Activated CD4-positive, CD25-positive, alpha-beta regulatory T cell treated with anti-CD3 and anti-CD28 coated beads, Interleukin-2, amount 50 U/mL, for 24 hours (primary cell): ENCODE measurements at places on chromosomes 3 and 15.

DNA sequence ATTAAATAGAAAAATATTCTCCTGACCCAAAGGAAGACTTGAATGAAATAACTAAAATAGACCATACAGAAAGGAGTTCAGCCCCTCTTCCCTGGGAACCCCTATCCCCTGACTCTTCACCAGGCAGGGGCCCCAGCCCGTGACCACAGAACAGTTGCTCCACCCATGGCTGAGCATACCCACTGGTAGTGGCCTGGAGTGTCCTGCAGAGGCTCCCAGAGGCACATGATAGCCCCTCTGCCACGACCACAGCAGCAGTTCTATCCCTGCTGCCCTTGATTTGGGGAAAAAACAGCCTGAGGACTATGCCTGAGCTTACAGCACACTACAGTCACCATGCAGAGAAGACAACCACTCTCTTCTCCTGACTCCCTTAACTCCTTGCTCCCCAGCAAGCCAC, 31.8 kb downstream of the TTC14 start:
- no peak for ATAC-seq

GRCh38 chr15:58438956-58439355, 7.2 kb downstream of the LIPC start:
- ATAC-seq = no peak

GRCh38 chr3:123586131-123586530, 1.3 kb upstream of the HACD2 start:
- no peak for ATAC-seq

DNA sequence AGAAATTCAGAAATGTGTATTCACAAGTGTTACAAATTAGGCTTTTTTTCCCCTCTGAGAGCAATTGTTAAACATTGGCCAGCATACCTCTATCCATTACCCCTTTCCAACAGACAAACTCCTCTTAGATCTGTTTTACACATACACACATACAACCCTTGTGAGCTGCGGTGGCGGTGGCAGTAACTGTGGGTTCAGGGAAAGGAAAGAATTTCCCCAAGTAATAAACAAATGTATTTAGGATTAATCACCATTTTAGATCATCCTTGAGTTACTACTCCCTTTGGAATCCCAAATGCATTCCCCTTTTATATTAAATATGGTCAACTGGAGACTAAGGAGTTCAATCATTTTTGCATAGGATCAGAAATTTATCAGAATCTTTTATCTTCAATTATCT, 667.0 kb downstream of the FHIT start:
- ATAC-seq = no peak

DNA sequence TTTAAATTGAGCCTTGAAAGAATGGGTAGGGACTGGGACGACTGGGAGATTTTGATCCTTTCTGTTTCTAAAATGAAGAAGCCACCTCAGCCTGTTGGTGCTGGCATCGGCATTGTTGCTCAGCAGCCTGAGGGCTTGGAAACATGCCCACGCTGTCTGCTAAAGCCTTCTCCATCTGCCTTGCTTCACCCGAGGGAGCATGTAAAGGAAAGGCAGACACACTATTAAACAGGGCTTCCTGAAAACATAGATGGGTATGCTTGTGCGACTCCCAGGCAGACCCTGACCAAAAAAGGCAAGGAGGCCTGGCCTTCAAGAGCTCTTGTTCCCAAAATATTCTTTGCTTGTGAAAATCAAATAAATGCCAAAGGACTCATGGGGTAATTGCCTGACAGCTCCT, 84.2 kb upstream of the SLC4A7 start:
- no peak for ATAC-seq

GRCh38 chr3:38542401-38543298, 46.5 kb downstream of the EXOG start:
- no peak for ATAC-seq

- no peak for ATAC-seq
These were observed 54.5 kb downstream of the CPN2 start for GRCh38 chr3:194296454-194297263.

DNA sequence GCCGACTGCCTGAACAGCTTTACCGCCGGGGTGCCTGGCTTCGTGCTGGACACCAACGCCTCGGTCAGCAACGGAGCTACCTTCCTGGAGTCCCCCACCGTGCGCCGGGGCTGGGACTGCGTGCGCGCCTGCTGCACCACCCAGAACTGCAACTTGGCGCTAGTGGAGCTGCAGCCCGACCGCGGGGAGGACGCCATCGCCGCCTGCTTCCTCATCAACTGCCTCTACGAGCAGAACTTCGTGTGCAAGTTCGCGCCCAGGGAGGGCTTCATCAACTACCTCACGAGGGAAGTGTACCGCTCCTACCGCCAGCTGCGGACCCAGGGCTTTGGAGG, 815 bp downstream of the SPINT1 start:
- ATAC-seq = peak; percentile 45

GRCh38 chr3:139521816-139522215, 17.7 kb downstream of the RBP1 start:
- ATAC-seq = no peak

GRCh38 chr3:178655488-178655887, 119.3 kb downstream of the KCNMB2 start:
- ATAC-seq = no peak

- ATAC-seq = no peak
These were observed 198.3 kb upstream of the TGFBR2 start for GRCh38 chr3:30408105-30408557.

DNA sequence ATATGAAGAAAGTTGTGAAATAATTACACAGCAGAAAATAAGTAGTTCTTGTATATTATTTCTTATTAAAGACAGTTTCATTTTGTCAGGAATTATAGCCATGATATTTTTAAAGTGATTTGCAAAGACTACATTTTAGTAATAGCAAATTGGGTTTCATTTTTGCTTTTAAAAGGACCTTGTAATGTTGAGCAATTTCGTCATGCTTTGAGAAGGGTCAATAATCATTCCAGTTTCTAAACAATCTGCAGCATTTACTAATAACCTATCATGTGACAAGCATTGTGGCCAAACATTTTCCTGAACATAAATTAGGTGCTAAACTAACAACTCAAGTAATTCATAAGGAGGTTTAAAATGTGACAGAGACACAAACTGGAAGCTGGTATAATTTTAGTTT, 214.4 kb upstream of the CBLB start:
- no peak for ATAC-seq

DNA sequence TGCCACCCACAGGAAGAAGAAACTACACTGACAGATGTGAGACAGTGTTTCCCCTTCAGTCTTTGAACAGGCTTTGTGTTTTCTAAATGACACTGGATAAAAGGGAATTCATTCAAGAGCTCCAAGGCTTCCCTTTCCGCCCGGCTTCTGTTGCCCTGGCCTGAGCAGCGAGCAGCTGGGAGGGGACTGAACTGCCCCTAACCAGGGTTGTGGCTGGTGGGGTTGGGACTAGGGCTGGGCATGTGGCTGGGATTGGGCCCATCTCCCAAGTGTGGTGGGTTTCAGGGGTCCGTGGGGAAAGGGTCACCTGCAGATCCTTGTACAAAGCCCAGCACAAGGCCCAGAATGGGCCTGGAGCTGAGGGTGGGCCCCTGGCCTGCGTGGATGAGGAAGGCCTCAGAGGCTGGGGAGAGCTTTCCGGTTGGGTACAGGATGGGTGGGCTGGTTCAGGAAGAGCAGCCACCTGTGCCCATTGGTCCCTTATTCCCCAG, 10.4 kb downstream of the VILL start:
- ATAC-seq = no peak

DNA sequence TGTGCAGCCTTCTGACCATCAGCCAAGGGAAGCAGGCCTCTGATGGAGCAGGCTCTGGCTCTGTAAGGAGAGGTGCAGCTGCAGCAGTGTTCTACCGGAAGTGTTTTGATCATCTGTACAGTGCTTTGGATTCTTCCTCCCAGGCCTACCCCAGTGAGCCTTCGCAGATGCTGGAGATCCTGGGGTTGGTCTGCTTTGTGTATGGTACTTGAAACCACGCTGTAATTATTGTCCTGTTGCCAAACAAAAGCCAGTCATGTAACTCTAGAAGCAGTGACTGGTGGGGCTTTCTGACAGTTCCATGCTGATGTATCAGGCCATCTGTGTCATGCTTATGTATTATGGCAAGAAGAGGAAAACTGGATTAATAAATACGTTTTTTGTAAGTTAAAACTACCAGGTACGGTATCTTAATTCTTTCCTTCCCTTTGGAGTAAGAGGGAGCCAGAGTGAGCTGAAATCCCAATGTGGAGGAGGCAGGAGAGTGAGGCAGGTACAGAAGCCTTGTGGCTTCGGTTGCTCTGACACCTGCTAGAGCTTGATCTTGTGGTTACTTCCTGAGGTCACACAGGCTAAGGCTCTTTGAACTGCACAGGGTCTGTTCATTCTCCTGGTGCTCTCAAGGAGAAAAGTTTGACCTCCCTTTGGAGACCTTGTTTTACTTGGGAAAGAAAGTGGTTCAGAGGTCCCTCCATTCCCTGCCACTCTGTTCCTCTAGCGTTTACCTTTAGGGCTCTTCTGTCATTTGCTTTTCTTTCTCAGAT, 3.7 kb downstream of the TMEM42 start:
- no peak for ATAC-seq

DNA sequence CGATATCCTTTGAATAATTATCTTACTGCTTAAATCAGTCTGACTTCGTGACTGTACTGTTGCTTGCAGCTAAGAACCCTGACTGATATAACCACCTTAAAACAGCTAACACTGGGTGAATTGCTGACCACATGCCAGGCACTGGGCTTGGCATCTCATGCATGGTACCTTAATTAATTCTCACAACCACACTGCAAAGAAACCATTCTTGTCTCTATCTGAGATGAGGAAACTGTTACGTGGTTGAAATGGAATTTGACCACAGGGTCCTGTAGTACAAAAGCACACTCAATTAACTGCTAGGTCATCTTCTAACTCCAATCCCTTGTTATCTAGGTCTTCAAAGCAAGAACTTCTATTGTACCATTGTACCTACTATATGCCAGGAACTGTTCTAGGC, 92.7 kb upstream of the PRICKLE2 start:
- no peak for ATAC-seq

DNA sequence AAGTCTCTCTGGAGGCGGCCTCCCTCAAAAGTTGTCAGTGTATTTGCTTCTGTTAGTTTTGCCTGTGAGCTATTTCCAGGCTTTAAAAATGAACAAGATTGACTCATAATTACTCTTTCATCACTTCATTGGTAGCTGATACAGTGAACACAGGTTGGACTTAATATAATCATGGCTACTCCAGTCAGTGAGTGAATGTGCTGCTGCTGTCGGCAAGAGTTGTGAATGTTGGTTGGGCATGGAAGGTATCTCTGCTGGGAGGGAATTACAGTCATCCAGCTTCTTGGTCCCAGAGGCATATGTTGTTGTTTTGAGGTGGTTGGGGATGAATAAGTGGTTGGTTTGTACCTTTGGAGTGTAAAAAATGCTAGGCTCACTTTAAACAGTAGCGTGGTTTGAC, 11.5 kb downstream of the TCF12 start:
- ATAC-seq = peak; percentile 53

DNA sequence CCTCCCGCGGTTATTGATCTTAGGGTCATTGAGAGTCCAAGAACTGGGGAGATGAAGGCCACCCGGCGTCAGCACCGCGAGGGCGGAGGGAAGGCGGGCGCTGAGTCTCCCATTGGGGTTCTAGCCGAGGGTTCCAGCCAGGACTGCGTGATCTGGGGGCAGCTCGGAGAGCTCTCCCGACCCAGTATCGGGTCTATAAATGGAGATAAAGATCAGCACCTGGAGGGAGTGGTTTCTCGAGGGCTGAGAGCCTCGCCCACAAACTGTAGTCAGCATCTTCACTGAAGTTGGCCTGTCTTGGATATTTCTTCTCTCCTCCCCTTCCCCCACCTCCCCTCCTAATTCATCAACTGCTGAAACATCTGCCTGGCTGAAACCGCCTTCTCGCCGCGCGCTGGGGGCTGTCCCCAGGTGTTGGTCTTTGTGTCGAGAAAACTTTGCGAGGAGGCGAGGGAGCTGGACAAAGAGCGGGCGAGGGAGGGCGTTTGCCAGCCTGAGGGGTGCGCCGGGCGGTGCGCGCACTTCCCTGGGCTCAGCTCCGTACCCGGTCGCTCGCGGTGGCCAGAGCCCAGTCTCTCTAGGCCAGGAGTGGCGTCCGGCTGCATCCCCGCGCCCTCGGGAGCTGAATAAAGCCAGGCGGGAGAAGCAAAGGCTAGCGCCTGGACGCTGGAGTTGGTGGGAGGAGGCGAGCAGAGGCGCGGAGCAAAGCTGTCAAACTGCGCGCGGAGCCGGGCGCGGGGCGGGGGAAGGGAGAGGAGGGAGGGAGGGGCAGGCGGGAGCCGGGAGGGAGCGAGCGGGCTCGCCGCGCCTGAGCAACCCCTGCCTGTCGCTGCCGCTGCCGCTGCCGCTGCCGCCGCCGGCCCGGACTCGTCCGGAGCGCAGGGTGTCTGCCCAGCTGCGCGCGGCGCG, at the start of gene ST8SIA2:
Gene ST8SIA2, plus strand, starts transcription at position 811 of the 909 bp plus-strand sequence. CDS start 184 bp downstream, outside the sequence.
- no peak for ATAC-seq

GRCh38 chr3:151460774-151461450, at the start of gene IGSF10:
TSS of gene IGSF10 (minus strand) at chr3:151461061. CDS start at chr3:151458709, 2,352 bp downstream.
- no peak for ATAC-seq

GRCh38 chr3:159451482-159451881, 537.2 kb upstream of the IL12A start:
- no peak for ATAC-seq

GRCh38 chr3:151896246-151897012, 23.0 kb downstream of the SUCNR1 start:
- ATAC-seq = peak; percentile 49

- ATAC-seq = no peak
These were observed 83.9 kb upstream of the PROK2 start for GRCh38 chr3:71868876-71869275.

- ATAC-seq = no peak
These were observed 80.4 kb downstream of the RARB start for GRCh38 chr3:25508433-25508832.

DNA sequence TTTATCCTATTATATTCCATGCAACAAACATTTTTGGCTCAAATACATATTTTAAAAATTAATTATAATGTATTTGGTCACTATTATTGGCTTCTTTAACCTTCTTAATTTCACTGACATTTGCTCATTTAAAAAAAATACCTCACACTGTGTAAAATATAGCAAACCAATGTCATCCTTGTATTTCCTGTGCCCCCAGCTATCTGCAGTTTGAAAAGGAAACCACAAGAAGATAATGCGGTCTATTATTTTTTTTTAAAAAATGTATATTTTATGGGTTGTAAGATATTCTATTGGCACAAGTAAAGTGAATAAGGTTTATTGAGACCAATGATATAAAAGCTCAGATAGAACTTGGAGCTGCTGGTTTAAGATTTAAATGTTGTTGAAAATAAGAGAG, 904.2 kb downstream of the SI start:
- no peak for ATAC-seq

DNA sequence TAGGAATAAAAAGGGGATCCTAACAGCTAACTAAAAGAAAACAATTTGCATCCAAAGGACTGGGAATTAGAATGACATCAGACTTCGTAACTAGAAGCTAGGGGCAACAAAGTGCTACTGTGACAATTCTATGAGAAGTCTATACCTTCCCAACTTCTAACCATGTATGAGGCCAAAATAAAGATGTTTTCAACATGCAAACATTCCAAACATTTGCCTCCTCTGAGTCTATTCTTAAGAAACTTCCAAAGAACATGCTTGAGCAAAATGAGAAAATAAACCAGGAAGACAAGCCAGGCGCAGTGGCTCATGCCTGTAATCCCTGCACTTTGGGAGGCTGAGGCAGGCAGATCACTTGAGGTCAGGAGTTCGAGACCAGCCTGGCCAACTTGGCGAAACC, 13.1 kb upstream of the RNF7 start:
- ATAC-seq = no peak

- no peak for ATAC-seq
These were observed 125.6 kb downstream of the LRRK1 start for GRCh38 chr15:101044625-101045235.
